ENCODE measurements at places on chromosomes 11 and 22.

DNA sequence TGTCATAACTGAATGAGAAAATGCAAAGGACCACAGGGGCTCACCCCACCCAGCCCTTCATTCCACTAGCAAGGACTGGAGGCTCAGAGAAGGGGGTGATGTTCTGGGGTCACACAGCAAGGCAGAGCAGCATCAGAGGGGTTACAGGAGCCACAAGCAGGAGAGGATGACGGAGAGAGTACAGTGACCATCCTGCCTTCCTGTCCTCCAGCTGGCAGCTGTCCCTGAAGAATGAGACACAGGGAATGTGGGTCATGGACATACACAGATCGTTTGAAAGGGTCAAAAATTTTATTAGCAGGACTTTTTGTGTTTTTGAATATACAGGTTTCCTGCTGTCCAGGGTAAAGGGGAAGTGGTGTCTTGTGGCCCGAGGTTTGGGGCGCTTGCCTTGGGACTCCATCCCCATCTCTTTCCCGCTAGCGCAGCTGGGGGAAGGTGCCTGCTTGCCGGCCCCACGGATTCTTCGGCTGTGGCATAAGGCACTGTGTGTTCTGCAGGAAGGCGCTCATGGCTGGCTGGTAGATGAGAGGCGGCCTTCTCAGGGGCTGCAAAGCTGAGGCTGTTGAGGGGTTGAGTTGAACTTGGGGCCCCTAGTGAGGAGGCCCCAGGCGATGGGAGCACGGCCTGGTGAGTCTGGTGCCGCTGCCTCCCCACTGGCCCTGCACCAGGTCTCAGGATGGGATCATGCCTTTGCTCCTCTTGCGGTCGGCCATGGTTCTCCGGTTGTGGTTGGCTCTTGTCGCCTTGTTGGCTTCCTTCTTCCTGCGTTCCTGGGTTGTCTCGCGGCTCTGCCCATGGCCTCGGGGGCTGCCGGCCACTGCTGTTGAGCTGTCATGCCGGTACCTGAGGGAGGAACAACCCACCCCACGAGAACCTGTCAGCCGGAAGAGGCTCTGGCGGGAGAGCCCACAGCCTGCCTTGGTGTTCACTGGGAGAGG lies 21.4 kb downstream of the UQCR10 start:
- DNase-seq = no peak

- DNase-seq = no peak
Observed at GRCh38 chr11:67667490-67668191, 6.8 kb downstream of the ALDH3B2 start.

- DNase-seq = no peak
Observed at GRCh38 chr11:132980670-132981069, 551.6 kb downstream of the OPCML start.

- no peak for DNase-seq
Observed at GRCh38 chr22:39367035-39367434, 17.2 kb downstream of the SYNGR1 start.

GRCh38 chr11:12319461-12319951 lies 57.9 kb upstream of the PARVA start:
- no peak for DNase-seq

- no peak for DNase-seq
Observed at GRCh38 chr22:26968859-26969523, 311.6 kb downstream of the MIAT start.

- no peak for DNase-seq
Observed at GRCh38 chr11:130472434-130472961, 24.1 kb downstream of the ADAMTS15 start.

DNA sequence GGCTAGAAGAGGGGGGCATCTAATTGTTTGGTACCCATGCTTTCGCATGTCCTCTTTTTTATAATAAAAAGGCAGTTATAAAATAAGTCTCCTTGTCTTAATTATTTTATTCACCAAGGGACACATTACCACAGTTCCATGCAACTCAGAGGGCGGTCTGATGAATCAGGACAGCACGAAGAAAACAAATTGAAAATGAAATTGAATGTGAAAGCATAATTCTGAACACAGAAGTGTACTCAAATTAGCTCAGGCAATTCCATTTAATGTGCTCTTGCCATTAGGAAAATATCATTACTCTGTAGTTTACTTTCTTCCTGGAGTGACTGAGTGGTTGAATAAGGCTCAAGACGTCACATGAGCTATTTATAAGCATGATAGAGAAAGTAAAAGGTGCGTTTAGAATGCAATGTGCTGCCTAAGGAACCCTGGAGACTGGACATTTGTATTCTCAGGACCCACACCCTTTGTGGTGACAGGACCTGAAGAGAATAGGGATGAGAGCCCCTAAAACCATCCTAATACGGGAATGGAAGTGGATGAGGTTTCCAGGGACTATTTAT lies 59.6 kb downstream of the MTNR1B start:
- no peak for DNase-seq

GRCh38 chr11:90363739-90364138 lies 140.9 kb upstream of the CHORDC1 start:
- no peak for DNase-seq

DNA sequence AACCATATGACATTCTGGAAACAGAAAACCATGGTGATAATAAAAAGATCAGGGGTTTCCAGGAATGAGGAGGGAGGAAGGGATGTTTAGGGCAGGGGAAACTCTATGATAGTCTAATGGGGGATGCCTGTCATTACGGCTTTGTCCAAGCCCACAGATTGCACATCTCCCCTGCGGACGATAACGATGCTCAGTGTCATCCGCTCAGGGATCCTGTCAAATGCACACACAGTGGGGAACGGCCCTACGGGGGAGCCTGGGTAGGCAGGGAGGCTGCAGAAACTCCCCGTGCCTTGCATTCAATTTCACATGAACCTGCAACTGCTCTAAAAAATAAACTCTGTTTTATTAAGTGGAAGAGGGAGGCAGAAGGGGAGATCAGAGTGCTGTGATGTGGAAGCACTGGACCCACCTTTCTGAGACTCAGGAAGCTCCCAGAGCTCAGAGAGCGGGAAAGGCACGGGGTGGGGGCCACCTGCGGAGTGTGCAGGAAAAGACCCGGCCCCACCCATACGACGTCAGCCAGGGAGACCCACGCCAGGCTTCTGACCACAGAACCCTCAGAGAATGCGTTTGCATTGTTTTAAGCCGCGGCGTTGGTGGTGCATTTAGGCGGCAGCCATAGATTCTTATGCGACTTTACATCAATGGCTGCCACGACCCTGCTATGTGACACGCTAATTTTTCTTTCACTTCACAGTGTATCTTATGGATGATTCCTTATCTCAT lies 543.5 kb downstream of the BRD1 start:
- no peak for DNase-seq

DNA sequence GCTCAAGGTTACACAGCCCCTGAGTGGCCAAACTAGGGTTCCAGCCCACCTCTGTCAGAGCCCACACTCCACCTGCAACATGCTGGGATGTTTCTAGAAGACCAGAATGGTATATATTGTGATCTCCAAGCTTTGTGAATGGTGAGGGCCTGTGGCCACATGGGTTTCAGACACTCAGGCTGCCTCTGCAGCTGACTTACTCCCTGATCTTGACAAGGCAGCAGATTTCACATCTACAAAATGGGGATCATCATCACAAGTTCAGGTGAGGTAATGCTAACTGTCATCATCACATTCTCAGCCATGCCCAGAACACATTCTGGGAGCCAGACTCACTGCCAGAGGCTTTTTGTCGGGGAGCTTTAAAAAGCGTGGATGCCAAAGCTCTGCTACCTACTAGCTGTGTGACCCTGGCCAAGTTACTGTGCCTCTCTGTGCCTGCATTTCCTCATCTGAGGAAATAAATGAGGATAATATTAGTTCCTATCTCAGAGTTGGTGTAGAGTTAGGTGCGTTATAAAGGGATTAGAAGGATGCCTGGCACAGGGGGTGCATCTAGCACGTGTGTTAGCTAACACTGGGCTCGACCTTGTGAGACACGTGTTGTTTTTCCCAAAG lies 24.9 kb upstream of the WNT11 start:
- no peak for DNase-seq

GRCh38 chr22:17264321-17265052 lies 45.3 kb upstream of the ADA2 start:
- no peak for DNase-seq

- no peak for DNase-seq
Observed at GRCh38 chr22:48340191-48340590, 1487.5 kb downstream of the BRD1 start.

- DNase-seq = no peak
Observed at GRCh38 chr11:27358296-27358695, 4.7 kb downstream of the CCDC34 start.

DNA sequence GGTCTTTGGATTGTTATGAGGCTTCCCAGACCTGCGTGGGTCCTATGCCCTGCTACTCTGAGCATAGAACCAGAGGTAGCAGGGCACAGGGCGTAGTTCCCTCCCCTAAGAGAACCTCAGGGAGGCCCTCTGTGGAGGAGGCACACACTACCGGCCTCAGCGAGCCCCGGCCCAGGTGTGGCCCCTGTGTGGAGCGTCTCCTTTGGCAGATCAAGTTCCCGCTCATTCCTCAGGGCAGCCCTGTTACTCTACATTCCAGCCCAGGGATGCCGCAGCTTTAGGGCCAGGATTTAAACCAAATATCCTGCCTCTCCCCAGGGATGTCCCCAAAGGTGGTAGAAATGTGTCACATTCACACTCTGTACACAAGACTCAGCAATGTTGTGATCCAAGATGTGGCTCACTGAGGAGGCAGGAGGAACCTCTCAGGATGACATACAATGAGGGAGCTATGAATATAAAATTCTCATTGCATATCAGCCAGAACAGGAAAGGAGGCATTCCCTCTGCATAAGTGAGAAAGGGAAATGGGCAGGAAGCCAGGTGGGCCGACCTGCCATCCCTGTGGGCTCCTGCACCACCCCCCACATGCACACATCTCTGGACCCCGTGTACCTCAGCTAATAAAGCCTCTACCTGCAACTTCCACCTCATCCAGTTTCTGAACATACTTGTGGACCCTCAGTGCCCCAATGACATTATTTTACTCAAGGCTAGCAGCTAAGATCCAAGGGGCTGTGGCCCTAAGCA lies 131.9 kb upstream of the TEAD1 start:
- no peak for DNase-seq

- DNase-seq = no peak
Observed at GRCh38 chr11:86675017-86675416, 2.6 kb upstream of the ME3 start.

DNA sequence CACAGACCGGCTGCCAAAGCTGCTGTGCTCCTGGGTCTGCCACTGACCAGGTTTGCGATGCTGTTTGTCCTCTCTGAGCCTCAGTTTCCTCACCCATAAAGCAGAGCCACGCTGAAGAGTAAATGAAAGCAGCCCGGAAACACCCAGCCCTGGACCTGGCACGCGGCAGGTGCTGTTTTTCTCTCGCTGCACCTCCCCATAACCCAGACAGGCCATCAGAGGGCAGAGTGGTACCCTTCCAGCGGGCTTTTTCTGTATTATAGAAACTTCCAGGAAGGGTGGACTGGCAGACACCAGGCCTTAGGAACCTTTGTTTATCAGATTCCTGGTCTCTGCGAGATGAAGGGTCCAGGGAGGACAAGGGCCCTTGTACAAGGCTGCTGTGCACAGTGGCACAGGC lies 17.9 kb upstream of the FGF19 start:
- no peak for DNase-seq

GRCh38 chr11:75341612-75342011 lies 9.8 kb downstream of the ARRB1 start:
- DNase-seq = no peak

DNA sequence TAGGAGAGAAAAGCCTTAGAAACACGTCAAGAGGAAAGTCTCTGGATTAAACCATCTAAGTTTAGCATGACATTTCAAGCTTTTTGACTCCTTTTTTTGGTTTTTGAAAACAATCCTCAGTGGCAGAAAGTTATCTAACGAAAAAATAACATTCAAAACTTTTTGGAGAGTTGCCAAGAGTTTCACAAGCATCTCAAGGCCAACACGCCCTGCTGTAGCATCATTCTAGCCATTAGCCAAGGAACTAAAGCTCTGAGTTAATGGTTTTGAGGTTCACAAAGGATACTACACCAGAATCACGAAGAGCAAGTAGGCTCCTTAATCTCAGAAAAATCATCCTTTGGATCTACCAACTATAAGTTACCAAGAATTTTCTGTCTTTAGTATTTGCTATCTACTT lies 94.8 kb downstream of the PICALM start:
- no peak for DNase-seq

DNA sequence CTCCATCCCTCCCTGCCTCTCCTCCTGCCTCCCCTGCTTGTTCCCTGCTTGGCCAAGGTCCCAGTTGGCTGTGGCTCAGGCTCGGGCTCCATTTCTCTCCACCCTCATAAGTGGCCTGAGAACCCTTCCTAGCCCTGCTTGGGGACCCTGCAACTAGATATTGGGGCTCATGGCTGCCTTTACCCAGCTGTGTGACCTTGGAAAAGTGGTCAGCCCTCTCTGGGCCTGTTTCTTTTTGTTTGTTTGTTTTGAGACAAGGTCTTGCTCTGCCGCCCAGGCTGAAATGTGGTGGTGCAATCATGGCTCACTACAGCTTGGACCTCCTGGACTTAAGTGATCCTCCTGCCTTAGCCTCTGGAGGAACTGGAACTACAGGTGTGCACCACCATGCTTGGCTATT lies 20.3 kb upstream of the CABP2 start:
- no peak for DNase-seq

DNA sequence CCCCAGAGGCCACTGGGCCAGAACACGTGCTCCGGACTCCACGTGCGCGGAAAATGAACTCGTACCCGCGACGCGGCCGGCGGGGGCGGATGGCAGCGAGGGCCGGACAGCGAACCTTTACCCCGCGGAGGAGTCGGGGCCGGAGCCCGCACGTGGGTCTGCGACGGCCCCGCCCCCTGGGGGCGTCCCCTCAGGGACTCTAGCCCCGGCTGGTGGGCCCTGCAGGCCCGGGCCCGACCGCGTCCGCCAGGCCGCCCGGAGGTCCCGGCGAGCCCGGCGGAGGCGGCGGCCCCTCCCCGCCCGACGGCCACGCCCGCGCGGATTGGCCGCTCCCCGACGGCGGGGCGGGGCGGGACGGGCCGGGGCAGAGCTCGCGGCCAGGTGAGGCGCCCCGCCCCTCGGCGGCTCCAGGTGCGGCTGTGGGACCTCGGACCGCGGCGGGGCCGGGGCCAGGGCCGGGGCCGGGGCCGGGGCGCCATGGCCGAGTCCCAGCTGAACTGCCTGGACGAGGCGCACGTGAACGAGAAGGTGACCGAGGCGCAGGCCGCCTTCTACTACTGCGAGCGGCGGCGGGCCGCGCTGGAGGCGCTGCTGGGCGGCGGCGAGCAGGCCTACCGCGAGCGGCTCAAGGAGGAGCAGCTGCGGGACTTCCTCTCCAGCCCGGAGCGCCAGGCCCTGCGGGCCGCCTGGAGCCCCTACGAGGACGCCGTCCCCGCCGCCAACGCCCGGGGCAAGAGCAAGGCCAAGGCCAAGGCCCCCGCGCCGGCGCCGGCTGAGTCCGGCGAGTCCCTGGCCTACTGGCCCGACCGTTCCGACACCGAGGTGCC lies at the start of gene FAM83F:
TSS of gene FAM83F (plus strand) at position 389 of the 827 bp plus-strand sequence. CDS start at position 478, 89 bp downstream.
- DNase-seq = no peak

DNA sequence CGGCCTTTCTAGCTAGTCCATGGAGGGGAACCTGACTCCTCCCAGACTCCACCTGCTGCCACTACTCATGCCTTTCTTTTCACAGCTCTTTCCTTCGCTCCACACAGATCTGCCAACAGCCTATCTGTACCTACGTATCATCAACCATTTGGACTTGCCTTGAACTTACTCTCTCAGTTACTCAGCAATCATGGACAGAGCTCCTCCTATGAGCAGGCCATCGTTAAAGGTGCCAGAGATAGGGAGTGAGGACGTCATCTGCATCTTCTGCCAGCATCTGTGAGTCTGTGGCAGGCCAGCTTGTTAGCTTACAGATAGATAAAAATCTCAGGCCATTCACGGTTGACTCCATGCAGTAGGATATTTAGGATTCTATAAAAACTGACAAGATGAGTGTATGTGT lies 162.9 kb upstream of the ZBED5 start:
- no peak for DNase-seq

Measured in GOT3 (cell line).